ENCODE measurements at places on chromosomes 4 and X. TPM values are rescaled to one million over a fixed set of nuclear protein-coding genes. Genes with fewer than 3 reads are reported as not detected.

The TMSB4X gene
- total RNA-seq = 3,782 TPM

The CSAG3 gene
- 2.2 TPM for total RNA-seq

The GAGE13 gene
- total RNA-seq = 1.4 TPM

The RNF128 gene
- 5.5 TPM for total RNA-seq

The MAGEB10 gene
- not detected for total RNA-seq

The FAM156B gene
- total RNA-seq = 28.0 TPM

The NXF2 gene
- total RNA-seq = not detected

The TKTL1 gene
- not detected for total RNA-seq

The SPANXB1 gene
- 7.0 TPM for total RNA-seq

The ANXA10 gene
- total RNA-seq = not detected

The HDX gene
- total RNA-seq = 3.9 TPM

The XAGE2 gene
- total RNA-seq = not detected

The GLRA3 gene
- not detected for total RNA-seq

The DCLK2 gene
- 4.1 TPM for total RNA-seq
